Inflammatory macrophage (primary cell): ENCODE measurements at places on chromosomes 12 and 14.

DNA sequence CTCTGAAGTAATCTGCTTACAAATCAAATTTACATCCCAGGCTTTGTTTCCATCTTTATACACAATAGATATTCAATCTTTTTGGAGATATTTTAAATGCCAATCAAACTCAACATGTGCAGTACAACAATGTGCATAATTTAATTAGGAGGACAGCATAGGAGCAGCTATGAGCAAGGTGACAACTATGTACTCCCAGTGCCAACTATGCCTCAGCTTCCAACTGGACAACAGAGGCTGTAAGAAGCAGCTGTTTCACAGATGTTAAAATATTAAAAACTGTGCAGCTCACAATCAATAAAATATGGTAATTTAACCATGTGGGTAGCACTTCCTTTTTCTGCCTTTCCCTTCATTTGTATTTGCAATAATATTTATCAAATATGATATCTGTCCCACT lies 99.9 kb downstream of the ST8SIA1 start:
- no peak for DNase-seq

DNA sequence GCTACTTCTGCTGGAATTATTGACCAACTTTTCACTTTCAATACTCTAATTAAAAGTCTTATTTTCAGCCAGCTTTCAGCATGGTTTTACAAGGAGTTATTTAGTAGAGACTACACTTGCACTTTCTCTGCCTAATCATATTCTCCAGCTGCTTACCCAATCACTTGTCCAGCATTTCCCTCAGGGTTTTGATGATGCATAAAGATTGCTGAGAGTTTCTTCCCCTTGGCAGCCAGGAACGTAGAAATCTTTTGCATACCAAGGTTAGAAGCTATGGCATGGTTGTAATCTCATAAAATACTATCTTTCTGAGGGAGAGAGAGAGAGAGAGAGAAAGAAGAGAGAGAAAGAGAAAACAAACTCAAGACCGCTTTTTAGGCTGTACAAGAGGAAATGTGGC lies 10.8 kb downstream of the OR4Q3 start:
- no peak for DNase-seq

- DNase-seq, result no peak
Measured at GRCh38 chr12:117583677-117584225, 222.3 kb upstream of the NOS1 start.

- DNase-seq, result peak; percentile 8
Measured at GRCh38 chr14:56324856-56325699, 206.9 kb downstream of the PELI2 start.
